NCI-H2081 treated with DMSO at 0.1 percent for 48 hours (cell line): ENCODE measurements at places on chromosomes 2 and 18.

DNA sequence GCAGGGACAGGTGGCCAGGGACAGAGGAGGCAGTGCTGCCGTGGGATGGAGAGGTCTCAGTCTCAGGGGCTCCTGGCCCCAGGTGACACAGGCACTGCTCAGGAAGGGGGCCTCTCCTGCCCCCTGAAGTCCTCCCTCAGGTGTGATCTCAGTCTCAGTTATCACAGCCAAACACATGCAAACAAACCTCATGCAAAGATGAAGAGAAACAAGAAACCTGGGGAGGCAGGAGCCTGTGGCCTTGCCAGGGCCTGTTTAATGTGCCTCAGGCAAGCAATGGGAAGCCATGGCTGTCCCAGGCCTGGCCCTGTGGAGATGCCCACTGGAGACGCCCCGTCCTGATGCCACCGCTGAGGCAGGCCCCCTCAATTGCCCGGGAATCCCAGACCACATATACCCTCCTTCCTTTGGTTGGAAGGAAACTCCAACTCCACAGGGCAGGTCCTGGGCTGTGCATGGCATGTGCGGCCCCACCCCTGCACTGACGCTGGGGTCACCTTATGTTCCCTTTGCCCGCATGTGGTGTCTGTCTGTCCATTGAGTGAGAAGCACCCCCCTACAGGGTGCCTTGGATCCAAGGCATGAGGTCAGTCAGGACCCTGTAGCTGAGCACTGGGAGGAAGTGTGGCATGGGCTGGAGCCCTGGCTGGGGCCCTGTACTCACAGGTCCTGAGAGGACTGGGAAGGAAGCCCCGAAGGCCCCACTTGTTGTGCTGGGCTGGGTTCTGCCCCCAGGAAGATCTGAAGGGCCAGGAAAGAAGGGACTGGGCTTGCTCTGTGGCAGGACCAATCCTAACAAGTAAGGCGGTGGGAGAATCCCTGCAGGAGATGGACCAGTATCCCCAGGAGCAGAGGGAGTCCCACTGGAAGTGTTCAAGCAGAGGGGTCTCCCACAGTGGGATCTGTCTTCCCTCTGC, 68.8 kb upstream of the RAB6C start:
- no peak for DNase-seq

DNA sequence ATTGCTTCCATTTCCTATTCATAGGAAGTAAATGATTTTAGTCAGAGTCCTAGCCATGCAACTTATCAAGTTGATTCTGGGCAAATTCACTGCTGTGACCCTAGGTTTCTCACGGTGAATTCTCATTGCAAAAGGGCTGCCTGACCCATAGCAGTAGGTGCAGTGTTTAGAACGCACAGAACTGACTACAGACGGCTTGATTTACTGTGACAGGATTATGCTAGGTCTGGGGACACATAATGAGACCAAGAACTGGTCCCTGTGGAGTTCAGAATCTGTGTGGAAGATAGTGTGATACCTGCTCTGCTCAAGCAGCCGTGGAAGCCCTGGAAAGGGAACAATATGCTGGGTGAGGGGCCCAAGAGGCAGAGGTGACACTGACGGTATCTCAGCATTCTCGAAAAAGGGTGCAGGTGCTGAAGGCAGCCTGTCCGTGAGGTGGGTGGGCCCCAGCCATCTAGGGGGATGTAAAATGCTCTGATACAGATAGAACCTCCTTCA, 46.4 kb downstream of the ABCG8 start:
- no peak for DNase-seq

GRCh38 chr18:41928581-41928980, 26.5 kb upstream of the PIK3C3 start:
- DNase-seq: no peak

GRCh38 chr18:14945984-14946383, 198.0 kb downstream of the ANKRD30B start:
- DNase-seq: no peak

- no peak for DNase-seq
These were observed 147.7 kb upstream of the PXDN start for GRCh38 chr2:1891971-1892486.

DNA sequence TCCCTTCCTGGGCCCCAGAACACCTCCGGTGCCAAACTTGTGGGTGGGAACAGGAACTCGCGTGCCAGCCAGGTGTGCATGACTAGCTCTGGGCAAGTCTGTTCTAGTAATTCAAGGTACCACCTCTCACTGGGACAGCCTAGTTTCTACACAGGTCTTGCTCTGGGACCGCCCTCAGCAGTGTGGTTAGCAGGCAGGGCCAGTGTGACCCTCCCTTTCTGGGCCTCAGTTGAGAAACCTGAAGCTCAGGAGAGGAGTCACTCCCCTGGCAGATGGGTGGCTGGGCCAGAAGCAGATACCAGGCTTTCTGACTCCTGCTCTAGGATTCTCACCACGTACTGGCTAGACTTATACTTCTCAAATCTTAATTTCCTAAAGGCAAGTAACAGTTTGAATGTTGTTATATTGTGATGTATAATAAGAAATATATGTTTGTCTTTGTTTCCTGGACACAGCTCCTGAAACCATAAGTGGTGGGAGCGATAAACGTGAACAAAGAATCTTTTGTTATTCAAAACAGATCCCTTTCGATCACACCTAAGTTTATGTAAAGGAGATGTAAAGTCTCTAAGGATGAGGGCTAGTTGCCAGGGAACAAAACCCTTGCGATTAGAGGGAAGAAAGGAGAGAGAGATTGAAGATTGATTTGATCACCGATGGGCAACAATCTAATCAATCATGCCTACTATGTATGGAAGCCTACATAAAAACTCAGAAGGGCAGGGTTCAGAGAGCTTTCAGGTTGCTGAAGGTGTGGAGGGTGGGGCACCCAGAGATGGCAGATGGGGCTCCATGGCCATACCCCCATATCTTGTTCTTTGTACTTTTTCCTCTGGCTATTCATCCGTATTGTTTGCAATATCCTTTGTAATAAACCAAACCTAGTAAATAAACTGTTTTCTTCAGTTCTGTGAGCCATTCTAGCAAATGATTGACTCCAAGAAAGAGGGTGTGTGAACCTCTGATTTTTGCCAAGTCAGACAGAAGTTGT, 952 bp upstream of the UGT1A6 start:
- DNase-seq: no peak

DNA sequence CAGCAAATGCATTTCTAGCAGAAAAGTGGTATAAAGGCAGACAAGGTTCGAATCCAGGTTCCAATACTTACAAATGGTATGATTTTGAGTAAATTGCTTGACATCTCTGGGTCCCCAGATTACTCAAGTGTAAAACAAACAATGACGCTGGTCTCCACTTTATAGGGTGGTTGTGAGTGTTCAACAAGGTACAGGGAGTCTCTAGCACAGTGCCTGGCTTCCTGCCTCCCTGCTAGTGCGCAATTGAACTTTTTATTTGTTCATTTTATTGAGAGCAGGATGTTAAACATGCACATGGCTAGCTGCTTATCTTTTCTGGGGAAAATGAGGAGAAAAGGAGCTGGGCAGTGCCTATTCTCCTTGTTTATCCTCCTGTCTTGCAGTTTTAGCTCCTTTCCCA, 74.9 kb upstream of the MYL1 start:
- DNase-seq: no peak

DNA sequence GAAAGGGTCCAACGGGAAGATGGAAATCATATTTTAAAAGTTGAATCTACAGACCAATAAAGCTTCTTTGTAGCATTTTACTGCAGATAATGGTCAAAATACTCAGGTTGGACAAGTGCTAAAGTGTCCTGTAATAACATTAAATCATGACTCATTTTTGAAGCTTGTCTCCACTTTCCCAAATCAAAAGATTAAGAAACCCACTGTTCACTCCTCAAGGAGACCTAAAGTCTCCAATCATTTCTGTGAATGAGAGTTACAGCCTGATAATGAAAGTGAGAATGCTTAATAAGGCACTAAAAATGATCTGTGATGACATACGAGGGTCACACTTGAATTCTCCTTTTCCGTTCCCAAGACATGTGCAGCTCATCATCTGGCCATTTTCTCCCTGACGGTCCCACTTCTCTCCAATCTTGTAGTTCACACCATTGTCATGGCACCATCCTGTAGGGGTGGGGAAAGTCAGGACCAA, 53.4 kb downstream of the ATIC start:
- no peak for DNase-seq

GRCh38 chr18:841647-842370, 29.8 kb upstream of the YES1 start:
- no peak for DNase-seq

- no peak for DNase-seq
These were observed 7.0 kb upstream of the LDLRAD4 start for GRCh38 chr18:13211534-13211933.
